CD4-positive, CD25-positive, alpha-beta regulatory T cell (primary cell): ENCODE measurements at places on chromosomes 4 and X. TPM values are rescaled to one million over a fixed set of nuclear protein-coding genes. Genes with fewer than 3 reads are reported as not detected.

Gene ZNF157
- polyA plus RNA-seq: not detected

DNA sequence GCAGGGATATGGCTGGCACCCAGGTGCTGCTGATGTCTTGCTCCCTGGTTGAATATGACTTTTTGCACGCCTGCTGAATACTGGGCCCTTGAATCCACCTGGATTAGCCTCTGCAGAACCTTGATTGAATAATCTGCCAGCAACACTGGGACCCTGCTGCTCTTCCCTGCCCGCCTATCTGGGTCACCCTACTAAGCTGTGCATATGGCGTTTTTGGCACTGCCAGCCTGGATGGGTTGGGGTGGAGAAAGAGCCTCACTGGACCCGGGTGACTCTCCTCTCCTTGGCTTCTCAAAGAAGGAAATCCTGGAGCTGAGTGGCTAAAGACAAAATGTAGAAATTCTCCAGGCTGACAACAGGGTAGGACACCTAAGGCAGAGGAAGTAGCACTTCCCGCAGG lies 100.0 kb downstream of the MAOA start:
- no peak for DNase-seq

GRCh38 chr4:47270201-47270888 lies 193.2 kb downstream of the COMMD8 start:
- no peak for DNase-seq

- no peak for DNase-seq
Observed at GRCh38 chrX:41082783-41083182, 2.5 kb upstream of the USP9X start.

DNA sequence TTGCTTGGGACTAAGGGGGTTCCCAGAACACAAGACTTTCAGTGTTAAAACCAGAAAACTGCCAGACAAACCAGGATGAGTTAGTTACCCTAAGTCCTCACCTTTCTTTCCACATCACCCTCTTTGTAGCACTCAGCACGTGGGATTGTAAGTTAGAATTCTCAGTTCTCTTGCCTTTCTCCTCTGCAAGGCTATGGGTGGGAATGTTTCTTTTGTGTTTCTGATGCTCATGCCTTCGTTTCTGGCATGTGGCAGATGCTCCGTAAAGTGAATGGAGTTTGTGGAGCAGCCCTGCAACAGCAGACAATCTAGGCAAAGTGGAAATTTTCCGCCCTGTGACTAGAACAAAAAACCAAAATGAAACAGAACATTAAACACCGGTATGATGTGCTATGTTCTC lies 64.7 kb upstream of the SPP1 start:
- DNase-seq: no peak
